Activated CD4-positive, alpha-beta T cell treated with anti-CD3 and anti-CD28 coated beads, Interleukin-10, Interleukin-2, amounts not matched to agents 100 ng/mL and 50 ng/mL, durations not matched to agents 16 hours and 8 hours (primary cell): ENCODE measurements at places on chromosomes 3 and 15.

GRCh38 chr3:112498914-112499711 is at the start of gene BTLA:
Gene BTLA (minus strand): TSS chr3:112499472. CDS start chr3:112499358, 114 bp downstream.
- peak; percentile 69 for DNase-seq

DNA sequence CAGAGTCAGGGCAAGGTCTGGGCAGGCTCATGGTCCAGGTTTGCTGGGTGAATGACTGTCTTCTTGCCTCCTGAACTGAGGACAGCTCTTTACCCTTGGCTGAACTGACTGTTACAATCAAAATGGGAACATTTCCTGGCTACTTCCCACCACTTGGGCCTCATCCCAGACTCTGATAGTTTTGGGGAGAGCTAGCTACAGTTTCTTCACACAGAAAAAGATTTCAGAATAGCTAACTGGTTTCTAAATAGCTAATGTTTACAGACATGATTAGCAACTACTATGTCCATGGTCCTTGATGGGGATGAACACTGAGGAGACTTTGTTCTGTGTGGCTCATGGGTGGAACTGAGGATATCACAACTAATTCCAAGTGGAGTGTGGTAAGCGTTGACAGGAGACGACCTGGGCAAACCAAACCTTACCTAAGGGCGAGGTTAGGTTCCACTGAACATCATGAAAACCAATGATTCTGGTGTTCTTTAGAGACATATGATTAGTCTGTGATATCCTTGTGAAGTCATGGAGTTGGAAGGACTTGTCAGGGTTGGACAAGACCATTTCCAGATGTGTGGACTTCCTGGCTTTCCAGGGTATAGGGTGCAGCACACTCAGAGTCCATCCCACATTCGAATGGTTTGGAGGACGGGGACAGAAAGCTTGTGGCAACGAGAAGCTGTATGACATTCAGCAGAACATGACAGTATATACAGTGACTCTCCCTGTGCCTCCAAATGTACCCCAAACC is 7.3 kb downstream of the ALPK3 start:
- DNase-seq = no peak

GRCh38 chr3:184016811-184017671 is 643 bp downstream of the ABCC5 start:
- DNase-seq = peak; percentile 67

DNA sequence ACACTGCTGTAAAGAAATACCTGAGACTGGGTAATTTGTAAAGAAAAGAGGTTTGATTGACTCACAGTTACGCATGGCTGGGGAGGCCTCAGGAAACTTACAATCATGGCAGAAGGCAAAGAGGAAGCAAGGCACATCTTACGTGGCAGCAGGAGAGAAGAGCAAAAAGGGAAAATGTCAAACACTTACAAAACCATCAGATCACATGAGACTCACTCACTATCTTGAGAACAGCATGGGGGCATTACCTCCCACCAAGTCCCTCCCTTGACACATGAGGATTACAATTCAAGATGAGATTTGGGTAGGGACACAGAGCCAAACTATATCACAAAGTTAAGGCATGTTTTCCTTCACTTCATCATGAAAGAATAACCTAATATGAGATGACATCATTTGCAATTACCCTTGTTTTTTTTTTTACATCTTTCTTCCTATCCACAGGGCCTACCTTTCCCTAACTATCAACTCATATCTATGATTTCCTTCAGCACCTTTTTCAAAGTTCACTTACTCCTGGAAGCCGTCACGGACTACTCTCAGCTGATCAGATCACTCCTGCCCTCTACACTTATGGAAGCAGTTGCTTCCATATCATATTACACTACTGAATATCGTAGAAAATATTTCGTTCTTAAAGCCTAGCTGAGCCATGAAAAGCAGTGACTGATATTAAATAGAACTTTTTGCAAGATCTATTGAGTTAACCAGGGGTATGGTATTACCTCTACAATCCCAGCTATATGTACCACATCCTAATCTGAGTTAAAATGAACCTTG is 25.5 kb upstream of the ATP8B4 start:
- DNase-seq = no peak

- DNase-seq = peak; percentile 58
These were observed 150.2 kb downstream of the DNAJB8 start for GRCh38 chr3:128316481-128316891.

GRCh38 chr3:45181496-45181895 is 35.3 kb upstream of the CDCP1 start:
- DNase-seq = no peak

DNA sequence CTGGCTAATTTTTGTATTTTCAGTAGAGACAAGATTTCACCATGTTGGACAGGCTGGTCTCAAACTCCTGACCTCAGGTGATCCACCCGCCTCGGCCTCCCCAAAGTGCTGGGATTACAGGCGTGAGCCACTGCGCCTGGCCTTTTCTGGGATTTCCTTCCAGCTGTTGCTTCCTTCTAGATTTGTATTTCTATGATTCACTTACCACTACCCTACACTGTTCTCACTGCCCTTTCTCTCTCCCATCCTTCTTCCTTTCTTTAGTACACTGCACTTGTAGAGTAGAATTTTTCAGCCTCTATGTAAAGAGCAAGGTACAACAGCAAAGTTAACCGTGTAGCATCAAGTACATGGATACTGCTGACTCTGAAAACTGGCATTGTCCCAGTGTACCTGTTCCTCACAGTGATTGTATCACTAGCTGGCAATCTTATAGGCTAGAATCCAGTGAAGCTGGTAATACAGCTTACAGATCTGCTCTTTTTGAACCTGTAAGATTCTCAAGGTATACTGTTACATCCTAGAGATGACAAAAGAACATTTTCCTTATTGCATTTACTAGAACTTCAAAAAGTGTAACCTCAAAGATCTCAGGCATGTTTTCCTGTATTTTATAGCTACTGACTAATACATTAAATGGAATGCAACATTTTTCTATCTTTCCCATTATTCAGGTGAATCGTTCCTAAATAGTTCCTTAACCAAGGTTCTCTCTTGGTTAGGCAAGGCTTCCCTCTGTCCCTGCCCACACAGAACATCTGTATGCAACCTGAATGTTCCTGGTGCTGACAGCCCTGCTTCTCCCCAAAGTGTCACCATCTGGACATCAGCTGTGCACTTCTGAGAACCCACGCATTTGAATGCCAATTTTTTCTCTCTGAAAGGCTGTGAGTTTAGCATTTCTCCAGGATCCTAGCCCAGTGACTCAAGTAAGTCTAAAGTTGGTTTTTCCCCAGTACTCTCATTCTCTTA is 74.1 kb upstream of the RAP2B start:
- DNase-seq = no peak
